Melanocyte of skin (primary cell): ENCODE measurements at places on chromosomes 16 and 17. TPM values are rescaled to one million over a fixed set of nuclear protein-coding genes. Genes with fewer than 3 reads are reported as not detected.

Gene RAB37
- total RNA-seq = under 0.01 TPM in 2 replicates

Gene PSMB10
- 58.8 and 63.9 TPM in 2 replicates for total RNA-seq

Gene PKMYT1
- total RNA-seq = 15.6 and 16.5 TPM in 2 replicates

Gene FOXJ1
- total RNA-seq = not detected in 2 replicates

Gene TBC1D3I
- under 0.01 and 0.15 TPM in 2 replicates for total RNA-seq

Gene BCO1
- 2.8 TPM in 1 of 2 replicates, not detected in the other for total RNA-seq
